ENCODE measurements at places on chromosomes 4 and X.

- no peak for DNase-seq
Measured at GRCh38 chr4:11739992-11740391, 311.3 kb upstream of the HS3ST1 start.

- DNase-seq: no peak
Measured at GRCh38 chrX:53717205-53717604, 30.7 kb upstream of the HUWE1 start.

GRCh38 chrX:134753718-134754008 lies 95.4 kb upstream of the PLAC1 start:
- DNase-seq: no peak

GRCh38 chrX:150352114-150352513 lies 11.0 kb upstream of the MAMLD1 start:
- no peak for DNase-seq

DNA sequence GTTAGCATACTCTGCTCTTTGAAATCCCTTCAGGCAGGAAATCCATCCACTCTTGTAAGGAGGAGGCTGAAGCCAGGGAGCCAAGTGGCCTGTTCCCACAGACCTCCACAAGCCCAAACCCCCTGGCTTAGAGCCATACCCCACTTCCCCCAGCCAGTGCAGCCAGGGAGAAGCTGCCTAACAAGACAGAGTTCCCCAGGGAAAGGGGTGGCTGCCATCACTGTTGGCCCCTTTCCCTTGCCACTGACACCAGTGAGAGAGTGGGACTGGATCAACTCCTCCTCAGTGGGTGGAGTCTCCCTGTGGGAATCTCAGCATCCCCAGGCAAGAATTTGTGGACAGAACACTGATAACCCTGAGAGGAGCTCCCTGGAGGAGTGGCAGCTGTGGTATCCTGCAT lies 389.4 kb downstream of the PABPC4L start:
- DNase-seq: no peak

GRCh38 chr4:154618708-154619315 lies 6.4 kb upstream of the FGG start:
- DNase-seq: peak; percentile 73

DNA sequence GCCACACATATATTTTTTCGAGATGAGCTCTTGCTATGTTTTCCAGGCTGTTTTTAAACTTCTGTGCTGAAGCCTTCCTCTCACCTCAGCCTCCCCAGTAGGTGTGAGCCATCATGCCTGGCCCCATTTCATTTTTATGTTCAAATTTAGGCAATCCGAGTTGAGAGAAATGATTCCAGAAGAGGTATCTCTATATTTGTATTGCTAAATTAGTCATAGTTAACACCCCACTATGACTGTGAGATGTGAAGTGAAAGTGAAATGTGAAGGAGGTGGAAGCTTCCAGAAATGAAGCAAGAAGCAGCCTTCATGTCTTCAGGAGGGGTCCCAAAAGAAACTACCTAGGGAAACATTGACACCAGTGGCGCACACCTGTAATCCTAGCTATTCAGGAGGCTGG lies 17.7 kb downstream of the APELA start:
- no peak for DNase-seq

DNA sequence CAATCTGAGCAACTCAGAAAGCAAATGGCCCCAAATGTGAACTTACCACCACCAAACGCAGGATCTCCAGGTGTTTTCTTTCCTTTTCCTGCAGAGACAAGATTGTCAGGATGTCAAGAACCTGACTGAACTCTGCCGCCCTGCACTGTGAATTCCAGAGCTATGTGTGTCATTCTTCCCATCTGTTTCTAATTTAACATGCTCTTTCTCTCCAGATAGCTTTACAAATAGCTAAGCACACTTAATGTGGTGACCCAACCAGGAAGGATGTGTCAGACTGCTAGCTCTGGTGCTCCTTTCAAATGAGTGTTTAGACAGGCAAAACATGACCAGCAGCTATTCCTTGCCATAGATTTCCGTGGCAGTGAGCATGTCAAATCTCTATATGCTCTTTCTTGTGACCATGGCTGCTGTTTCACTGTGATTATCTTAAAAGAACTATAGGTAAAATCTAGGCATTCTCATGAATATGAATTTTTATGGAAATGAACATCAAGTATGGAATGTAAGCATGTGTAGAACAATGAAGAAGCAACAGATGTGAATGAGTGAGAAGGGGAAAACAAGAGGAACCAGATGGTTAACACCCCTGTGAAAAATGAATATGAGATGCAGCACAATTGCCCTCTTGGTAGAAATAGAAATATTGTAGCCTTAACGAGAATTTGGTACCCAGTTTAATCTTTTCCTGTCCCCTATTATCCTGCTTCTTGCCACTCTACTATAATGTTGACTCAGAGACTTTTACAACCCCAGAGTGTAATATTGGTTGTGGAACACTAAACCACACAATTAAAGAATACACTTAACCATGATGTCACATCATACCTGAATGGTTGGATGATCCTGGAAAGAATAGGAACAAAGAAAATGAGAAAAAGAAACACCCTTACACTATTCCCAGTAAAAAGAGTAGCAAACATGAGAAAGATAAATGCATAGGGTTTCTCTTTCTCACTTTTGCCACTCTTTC lies 247.8 kb upstream of the DKK2 start:
- DNase-seq: no peak

Data from activated effector memory CD4-positive, alpha-beta T cell treated with anti-CD3 and anti-CD28 coated beads, Interleukin-2, amount 50 U/mL, for 16 hours (primary cell).